Stimulated activated CD8-positive, alpha-beta memory T cell treated with anti-CD3 and anti-CD28 coated beads, Interleukin-4, amount 100 ng/mL, for 1 hour (primary cell): ENCODE measurements at places on chromosomes 5 and 9.

- DNase-seq = no peak
These were observed 34.1 kb upstream of the PLPP1 start for GRCh38 chr5:55568654-55569512.

GRCh38 chr5:132887283-132887682 is 13.8 kb downstream of the LEAP2 start:
- DNase-seq = no peak

- no peak for DNase-seq
These were observed 1851.5 kb upstream of the NUDT12 start for GRCh38 chr5:105414067-105414466.

GRCh38 chr9:1599961-1600360 is 415.2 kb upstream of the SMARCA2 start:
- no peak for DNase-seq

DNA sequence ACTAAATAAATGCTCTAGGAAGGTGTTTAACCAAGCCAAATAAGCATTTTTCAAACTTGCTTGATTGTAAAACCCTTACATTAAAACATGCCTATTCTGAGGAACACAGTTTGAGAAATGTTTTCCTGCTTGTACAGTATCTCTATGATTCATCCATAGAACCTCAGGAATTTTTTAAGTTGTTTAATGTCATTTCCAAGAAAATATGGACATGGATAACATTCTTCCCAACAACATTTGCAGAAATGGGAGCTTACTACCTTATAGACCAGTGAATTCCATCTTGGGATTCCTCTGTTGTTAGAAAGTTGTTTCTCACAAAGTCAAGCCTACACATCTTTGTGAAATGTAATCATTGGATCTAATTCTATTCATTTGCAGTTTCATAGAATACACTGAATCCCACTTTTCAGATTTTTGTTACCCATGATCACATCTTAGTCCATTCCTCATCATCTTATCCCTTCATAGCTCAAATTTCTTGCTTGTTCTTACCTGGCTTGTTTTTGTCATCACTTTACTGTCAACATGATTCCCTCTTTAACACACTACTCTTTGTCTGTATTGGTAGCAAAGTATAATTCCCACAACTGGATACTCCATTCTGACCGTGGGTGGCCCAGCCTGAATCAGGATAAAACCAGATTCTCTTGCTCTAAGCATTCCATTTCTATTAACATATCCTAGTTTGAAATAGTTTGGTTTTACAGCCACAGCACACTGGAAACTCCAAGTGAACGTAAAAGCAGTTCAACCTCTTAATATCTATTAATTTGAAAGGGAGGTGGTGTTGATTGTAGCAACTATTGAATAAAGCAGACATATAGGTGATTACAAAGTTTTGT is 49.4 kb upstream of the PAPPA start:
- DNase-seq = no peak

DNA sequence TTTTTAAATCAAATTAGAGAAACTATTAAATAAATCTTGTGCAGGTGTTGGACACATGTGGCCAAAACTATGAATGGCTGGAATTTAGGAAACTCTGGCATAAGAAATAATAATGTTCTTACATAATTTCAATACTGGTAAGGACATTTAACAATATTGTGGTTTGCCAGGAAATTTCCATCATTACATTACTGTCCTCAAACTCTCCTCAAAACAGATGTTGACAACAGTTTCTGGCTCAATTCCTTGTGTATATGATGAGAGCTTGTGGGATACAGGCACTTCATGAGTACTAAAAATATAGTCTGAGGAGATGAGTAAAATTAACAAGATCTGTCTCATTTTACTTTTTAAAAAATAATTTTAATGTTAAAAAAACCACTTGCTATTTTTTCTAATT is 27.9 kb downstream of the MCTP1 start:
- no peak for DNase-seq

- no peak for DNase-seq
These were observed 84.6 kb downstream of the ANKRD55 start for GRCh38 chr5:56148453-56148971.

DNA sequence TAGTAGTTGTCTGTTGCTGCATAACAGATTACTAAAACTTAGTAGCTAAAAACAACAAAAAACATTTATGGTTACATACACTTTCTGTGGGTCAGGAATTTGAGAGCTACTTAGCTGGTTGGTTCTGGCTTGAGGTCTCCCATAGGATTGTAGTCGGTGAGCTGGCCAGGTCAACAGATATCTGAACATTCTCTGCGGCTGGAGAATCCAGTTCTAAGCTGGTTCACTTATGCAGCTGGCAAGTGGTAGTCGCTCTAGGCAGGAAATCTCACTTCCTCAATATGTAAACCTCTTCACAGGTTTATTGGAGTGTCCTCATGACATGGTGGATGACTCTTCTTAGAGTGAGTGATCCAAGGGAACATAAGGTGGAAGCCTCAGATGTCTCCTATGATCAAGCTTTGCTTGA is 65.7 kb upstream of the TNFAIP8 start:
- no peak for DNase-seq

DNA sequence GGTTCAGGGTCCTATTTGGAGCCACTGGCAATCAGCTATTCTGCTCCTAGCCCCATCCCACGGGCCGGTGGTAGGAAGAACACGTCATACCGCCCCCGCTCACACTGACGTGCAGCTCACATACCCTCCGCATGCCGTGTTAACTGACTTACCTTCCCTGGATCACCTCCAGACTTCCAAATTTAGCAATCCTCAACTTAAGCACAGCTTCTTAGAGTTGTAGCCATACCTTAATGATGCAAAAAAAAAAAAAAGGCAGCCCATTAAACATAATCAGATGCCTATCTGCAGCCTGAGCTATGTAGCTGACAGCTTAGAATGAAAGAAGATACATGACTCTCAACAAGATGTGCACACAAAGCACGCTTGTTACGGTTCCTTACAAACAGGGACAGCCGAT is 93.0 kb downstream of the IRX2 start:
- no peak for DNase-seq

DNA sequence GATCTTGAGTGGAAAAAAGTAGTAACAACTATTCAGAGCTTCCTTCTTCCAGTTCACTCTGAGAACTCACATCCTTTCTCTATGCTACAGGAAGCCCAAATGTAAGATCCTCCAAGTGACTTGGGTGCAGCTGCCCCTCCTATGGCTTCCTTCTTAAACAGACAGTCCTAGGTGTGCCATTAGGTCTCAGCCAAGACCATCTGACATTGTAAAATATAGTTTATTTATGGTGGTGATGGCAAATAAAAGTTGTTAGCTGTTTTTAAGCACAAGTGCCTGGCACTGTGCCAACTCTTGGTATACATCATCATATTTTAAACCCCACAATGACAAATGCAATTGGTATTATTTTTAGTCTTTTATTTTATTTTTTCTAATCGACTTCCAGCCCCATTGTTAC is 58.1 kb downstream of the TMEM252 start:
- no peak for DNase-seq

GRCh38 chr5:88659529-88660263 is 223.3 kb downstream of the MEF2C start:
- DNase-seq = no peak

GRCh38 chr5:170104299-170104698 is 1.4 kb upstream of the FOXI1 start:
- DNase-seq = no peak

DNA sequence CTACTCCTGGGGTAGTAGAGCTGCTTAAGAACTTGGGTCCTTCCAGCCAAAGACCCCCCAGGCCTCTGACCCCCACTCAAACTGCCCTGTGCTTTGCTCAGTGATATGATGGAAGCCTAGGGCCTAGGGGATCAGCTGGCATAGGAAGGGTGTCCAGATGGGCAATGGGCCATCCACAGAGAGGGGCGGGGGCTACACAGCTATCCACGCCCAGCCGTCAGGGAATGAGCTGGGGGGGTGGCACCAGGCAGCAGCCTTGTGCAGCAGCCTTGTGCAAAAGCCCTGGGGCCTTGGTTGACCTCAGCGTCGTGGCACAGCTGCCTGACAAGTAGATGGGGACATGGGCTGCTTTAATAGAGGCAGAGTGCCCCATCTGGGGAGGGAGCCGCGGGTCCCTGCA is 43.2 kb downstream of the DAB2IP start:
- no peak for DNase-seq

DNA sequence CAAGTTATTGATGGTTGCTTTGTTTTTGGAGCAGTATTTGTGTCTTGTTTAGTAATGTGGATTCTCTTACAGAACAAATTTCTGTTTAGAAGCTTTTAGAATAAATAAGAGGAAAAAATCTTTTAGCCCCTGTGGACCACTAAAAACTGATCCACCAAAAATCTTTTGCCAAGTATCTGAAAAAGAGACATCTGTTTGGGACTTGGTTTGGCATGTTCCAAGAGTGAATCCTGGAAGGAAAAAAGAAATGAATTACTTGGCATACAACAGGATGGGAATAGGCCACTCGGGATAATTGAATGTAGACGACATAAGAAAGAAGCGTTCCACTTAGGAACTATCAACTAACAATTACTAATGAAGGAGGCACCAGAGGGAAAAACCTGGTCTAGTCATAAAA is 1350.1 kb upstream of the C9orf72 start:
- no peak for DNase-seq
